ENCODE measurements at places on chromosomes 12 and 14. TPM values are rescaled to one million over a fixed set of nuclear protein-coding genes. Genes with fewer than 3 reads are reported as not detected.
A peak's percentile ranks its signal among the peaks of the same experiment; 100 is the strongest.

The ACOT4 gene
- total RNA-seq = 4.0 TPM

DNA sequence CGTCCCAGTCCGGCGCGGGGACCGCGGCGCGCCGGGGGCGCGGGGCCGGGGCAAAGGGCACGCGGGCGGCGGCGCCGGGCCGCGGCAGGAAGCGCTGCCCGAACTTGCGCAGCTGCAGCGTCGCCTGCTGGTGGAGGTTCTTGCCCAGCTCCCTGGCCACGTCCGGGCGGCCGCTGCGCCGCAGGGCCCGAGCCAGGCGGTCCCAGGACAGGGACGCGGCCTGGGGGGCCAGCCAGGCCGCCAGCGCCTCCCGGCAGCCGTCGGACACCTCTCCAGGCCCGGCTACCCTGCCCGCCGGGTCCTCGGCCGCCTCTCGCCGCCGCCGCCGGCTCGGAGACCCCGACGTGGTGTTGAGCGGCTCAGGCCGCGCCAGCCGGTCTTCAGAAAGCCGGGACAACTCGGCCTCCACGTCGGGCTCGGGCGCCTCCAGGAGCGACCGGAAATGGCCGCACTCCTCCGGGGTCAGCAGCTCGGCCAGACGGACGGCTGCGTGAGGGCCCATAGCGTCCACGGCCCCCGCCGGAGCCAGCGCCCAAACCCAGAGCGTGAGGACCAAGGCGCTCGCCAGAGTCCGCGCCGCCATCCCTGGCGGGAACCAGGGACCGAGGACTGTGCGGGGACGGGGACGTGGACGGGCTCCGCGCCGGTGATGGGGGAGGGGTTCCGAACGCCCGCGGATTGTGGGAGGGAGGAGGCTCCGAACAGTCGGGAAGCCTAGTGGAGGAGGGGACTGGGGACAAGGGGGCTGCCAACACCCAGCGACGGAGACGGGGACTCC lies 34.0 kb downstream of the FIGNL2 start:
- H3K4me3 ChIP-seq = peak overlapping the region; percentile 17
- H3K27me3 ChIP-seq = no peaks in the 10 kb centered on the region
- peak overlapping the region; percentile 85 for H3K27ac ChIP-seq

The CLEC14A gene
- 9.9 TPM for total RNA-seq

DNA sequence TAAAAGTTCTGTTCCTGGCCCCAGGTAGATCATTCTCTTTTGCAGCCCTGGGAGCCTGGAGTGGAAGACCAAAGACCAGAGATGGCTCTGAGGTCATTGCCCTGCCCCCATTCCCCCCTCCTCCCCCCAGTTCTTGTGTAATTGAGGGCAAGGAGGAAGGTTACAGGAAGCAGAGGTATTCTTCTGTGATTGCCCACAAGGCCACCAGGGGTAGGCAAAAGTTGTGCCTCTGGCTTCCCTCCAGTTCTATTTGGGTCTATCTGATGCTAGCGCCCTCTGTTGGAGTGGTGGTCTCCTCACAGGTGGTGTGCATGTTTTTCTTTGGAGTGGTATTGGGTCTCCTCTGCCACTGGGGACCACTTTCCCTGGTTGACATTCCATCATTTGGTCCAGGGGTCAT lies 41.2 kb upstream of the CRY1 start:
- DNase-seq = peak; percentile 9
- H3K36me3 ChIP-seq = no peaks in the 10 kb centered on the region
- H3K27me3 ChIP-seq = no peaks in the 10 kb centered on the region
- H3K4me1 ChIP-seq = no peaks in the 10 kb centered on the region
- no peak overlapping the region for H3K27ac ChIP-seq
- H3K4me3 ChIP-seq = no peak overlapping the region

The GPR84 gene
- total RNA-seq = not detected

The FOXA1 gene
- 0.33 TPM for total RNA-seq

GRCh38 chr12:49105504-49106084 lies 5.1 kb downstream of the LMBR1L start:
- no peak for DNase-seq
- H3K4me3 ChIP-seq = no peak overlapping the region
- no peaks in the 10 kb centered on the region for H3K36me3 ChIP-seq
- peaks cover 29% of the 10 kb centered on the region for H3K4me1 ChIP-seq

DNA sequence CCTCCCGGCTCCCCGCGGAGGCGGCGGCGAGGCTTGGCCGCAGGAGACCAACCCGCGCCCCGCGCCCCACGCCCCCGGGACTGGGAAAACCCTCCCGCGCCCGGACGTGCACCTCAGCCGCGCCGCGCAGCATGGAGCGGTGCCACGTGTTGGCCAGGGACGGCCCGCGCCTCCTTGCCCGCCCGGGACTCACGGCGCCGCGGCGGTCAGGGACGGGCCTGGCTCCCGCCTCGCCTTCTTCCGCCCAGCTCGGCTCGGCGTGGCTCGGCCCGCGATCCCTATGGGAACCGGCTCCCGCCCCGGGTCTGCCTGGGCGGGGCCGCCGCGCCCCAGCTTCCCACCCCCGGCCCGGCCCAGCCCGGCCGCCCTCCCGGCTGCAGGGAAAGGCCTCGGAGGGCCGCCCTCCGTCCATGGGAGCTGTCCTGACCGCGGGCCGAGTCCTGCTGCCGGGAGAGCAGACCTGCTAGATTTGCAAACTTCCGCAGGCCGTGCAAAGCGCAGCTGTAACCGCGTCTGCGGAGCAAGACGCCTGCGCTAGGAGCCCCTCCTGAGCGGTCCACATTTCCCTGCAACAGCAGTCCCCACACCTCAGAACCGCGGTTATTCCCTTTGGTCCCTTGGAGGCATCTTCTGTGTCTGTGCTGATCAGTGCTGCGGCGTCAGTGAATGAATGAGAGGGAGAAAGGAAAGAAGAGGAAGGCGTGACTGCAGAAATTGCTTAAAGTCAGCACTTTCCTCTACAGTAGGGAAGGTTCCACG lies at the start of gene CDKL1:
Gene CDKL1, minus strand, starts transcription at position 251 of the 759 bp plus-strand sequence. CDS start 1,013 bp downstream, outside the sequence.
- peaks cover 16% of the 10 kb centered on the region for H3K4me1 ChIP-seq
- peak; percentile 81 for DNase-seq
- peak within 1 kb of the TSS; percentile 55 for H3K4me3 ChIP-seq
- H3K27me3 ChIP-seq = no peaks in the 10 kb centered on the region
- H3K36me3 ChIP-seq = no peaks in the 10 kb centered on the region
- H3K27ac ChIP-seq = peak within 1 kb of the TSS; percentile 86

- H3K27me3 ChIP-seq = no peaks in the 10 kb centered on the region
- no peak overlapping the region for H3K27ac ChIP-seq
- H3K4me3 ChIP-seq = no peak overlapping the region
- peaks cover 6% of the 10 kb centered on the region for H3K4me1 ChIP-seq
- peak; percentile 53 for DNase-seq
- no peaks in the 10 kb centered on the region for H3K36me3 ChIP-seq
Measured at GRCh38 chr14:50342221-50343078, 30.3 kb downstream of the DMAC2L start.

The GNPTAB gene
- total RNA-seq = 15.5 TPM

GRCh38 chr14:73477618-73478266 lies 13.0 kb upstream of the RIOX1 start:
- no peaks in the 10 kb centered on the region for H3K27me3 ChIP-seq
- DNase-seq = no peak
- H3K4me3 ChIP-seq = no peak overlapping the region
- H3K36me3 ChIP-seq = no peaks in the 10 kb centered on the region
- no peaks in the 10 kb centered on the region for H3K4me1 ChIP-seq
- H3K27ac ChIP-seq = no peak overlapping the region

- H3K27ac ChIP-seq = no peak overlapping the region
- no peaks in the 10 kb centered on the region for H3K36me3 ChIP-seq
- no peak for DNase-seq
Measured at GRCh38 chr14:76413962-76414600, 38.1 kb downstream of the ESRRB start.

The MDM2 gene
- 93.4 TPM for total RNA-seq

DNA sequence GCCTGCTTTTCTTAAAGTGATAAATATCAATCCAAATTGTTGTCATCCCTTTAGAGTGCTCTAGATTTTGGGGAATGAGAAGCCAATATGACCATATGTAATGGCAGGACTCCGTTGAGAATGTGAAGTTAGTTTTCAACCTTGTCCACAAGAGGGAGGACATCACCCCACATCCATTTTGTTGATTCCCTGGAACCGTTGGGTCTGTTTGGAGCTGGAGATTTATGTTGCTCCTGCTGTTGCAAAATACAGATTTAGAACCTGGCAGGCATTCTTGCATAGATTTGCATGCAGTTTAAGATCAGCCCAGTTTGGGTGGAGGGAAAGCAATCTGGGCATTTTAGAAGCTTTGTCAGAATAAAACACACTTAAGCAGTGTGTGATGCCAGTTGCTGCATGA lies 620.1 kb downstream of the NRXN3 start:
- H3K4me3 ChIP-seq = no peak overlapping the region
- no peaks in the 10 kb centered on the region for H3K4me1 ChIP-seq
- H3K27me3 ChIP-seq = no peaks in the 10 kb centered on the region
- H3K27ac ChIP-seq = no peak overlapping the region

The P3H3 gene
- total RNA-seq = 43.2 TPM

Data from body of pancreas (tissue), 4 donors.